Activated naive CD8-positive, alpha-beta T cell treated with anti-CD3 and anti-CD28 coated beads, Interleukin-2, amount 50 U/mL, for 24 hours (primary cell): ENCODE measurements at places on chromosomes 13 and 19.
A peak's percentile ranks its signal among the peaks of the same experiment; 100 is the strongest.

DNA sequence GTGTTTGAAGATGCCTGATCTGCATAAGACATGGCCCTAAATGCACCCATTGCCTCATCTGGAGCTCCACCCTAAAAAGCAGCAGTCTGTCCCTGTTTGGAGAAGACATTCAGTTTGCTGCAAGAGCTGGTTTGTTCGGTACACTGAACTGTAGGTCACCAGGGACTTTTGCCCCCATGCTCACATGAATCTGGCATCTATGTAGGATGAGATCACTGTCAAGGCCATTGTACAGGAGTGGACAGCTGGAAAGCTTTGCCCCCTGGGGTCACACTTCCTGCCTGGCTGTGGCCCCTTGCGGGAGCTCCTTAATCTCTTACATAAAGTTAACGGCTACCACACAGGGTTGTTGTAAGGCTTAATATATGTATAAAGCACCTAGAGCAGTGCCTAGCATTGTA lies 73.0 kb downstream of the IPO5 start:
- no peak overlapping the region for H3K27ac ChIP-seq
- no peaks in the 10 kb centered on the region for H3K27me3 ChIP-seq
- no peak for DNase-seq
- H3K4me3 ChIP-seq, result no peak overlapping the region
- H3K36me3 ChIP-seq, result peaks cover 22% of the 10 kb centered on the region

DNA sequence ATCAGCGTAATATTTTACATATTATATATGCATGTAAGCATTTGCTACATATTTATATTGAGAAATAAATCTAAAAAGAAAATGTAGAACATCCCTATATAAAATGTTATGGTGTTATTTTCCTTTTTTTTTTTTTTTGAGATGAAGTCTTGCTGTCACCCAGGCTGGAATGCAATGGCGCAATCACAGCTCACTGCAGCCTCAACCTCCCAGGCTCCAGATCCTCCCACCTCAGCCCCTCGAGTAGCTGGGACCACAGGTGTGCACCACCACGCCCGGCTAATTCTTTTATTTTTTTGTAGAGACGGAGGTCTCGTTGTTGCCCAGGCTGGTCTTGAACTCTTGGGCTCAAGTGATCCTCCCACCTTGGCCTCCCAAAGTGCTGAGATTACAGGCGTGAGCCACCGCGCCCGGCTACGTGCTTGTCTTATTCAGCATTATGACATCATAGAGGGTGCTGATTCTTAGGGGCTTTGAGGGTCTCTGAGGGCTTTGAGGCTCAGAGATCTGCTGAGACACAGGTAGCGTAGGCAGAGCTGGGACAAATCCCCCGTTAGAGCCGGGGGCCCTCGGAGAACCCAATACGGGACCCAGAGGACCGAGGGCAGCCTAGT lies 101.9 kb downstream of the GADD45B start:
- no peak overlapping the region for H3K4me3 ChIP-seq
- no peak overlapping the region for H3K27ac ChIP-seq
- H3K4me1 ChIP-seq, result peaks cover 9% of the 10 kb centered on the region
- H3K27me3 ChIP-seq, result peaks cover 13% of the 10 kb centered on the region

DNA sequence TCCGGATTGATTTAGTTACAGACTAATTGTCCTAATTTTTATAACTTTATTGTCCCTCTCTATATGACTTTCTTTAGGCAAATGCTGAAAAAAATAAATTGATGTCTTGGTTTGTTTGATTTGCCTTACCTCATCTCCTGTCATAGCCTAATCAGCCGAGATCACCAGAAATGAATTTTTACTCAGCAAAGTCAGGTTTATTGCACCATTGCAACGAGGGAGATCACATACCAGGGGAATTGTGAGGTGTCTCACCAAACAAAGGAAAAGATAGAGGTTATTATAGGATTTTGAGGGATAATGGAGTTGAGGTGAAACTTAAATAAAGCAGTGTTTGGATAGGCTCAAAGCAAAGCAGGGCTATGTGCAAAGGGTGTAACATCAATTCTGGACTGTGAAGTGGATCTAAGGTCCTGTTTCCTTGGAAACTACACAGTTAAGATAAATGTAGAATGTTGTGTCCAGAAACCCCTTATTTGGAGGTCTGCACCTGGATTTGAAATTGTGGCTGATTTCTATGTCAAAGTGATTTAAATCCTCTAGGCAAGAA lies 372.6 kb downstream of the OXGR1 start:
- no peak overlapping the region for H3K4me3 ChIP-seq
- H3K4me1 ChIP-seq, result no peaks in the 10 kb centered on the region
- no peaks in the 10 kb centered on the region for H3K27me3 ChIP-seq
- H3K36me3 ChIP-seq, result no peaks in the 10 kb centered on the region
- no peak for DNase-seq

- H3K4me3 ChIP-seq, result no peak overlapping the region
- DNase-seq, result no peak
- H3K27ac ChIP-seq, result peak overlapping the region; percentile 63
- peaks cover 16% of the 10 kb centered on the region for H3K4me1 ChIP-seq
- H3K27me3 ChIP-seq, result no peaks in the 10 kb centered on the region
Measured at GRCh38 chr13:50449465-50449864, 394.0 kb downstream of the DLEU7 start.

DNA sequence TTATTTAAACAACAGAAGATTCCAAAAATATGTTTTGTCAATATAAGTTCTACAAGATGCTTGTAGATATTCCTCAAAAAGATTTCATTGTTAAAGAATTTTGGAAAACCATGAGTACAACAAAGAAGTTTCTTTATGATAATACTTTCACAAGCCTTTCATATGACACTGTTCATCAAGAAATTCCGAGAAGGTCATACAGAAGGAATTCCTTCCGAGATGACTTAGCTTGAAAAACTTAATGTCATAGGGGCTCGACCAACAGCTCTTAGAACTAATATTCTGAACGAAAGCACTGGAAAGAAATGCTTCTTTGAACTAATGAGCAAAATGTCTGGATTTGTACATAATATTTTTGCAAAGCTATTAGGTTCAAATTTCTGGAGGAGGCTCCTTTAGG lies 403.4 kb downstream of the KLF5 start:
- no peak for DNase-seq
- no peak overlapping the region for H3K4me3 ChIP-seq
- H3K27me3 ChIP-seq, result no peaks in the 10 kb centered on the region
- no peaks in the 10 kb centered on the region for H3K4me1 ChIP-seq
